ENCODE measurements at places on chromosomes 11 and 22.

DNA sequence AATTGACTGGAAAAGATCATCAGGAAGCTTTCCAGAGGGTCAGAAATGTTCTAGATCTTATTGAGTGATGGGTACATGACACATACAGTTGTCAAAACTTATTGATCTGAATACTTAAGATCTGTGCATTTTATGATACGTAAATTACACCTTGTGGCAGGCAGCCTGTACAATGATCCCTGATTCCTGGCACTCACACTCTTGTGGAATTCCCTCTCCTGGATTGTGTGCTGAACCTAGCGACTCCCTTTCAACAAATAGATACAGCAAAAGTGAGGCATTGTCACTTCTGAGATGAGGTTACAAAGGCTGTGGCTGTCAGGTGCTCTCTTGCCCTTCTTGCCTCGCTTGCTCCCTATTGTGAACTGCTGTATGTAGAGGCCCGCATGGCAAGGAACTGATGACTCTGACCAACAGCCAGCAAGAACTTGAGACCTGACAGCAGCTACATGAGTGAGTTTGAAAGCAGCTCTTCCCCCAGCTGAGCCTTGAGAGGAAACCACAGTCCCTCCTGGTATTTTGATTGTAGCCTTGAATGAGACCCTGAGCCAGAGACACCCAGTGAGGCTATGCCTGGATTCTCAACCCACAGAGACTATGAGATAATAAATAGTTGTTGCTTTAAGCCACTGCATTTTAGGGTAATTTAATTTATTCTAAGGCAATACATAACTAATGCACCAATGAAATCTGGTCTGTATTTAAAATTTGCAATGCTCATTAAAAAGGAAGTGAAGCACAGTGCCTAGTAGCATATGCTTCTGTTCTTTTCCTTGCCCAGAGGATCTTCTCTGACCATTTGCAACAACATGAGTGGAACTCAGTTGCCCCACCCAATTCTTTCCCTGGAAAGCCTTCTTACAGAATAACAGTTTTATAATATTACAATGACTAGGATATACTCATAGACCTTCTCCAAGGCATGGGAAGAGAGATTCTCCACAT lies 60.5 kb upstream of the IZUMO1R start:
- no peak for DNase-seq

GRCh38 chr11:133053124-133053776 lies 479.1 kb downstream of the OPCML start:
- DNase-seq: no peak

DNA sequence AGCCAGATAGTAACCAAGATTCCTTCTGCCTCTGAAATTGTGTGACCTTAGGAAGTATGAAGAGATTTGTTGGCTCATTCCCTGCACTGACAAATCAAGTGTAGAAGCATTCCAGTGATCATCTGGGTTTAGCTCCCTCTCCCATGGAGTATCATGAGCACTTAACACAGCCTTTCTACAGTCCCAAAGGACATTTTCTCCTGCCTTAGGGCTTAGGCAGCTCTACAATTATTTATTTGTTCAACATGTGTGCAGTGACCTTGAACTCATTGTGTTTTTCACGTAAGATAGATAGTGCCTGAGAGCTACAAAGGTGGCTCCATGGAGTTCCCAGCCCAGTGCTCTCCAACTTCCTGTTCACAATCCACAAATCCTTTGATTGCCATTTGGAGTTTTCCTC lies 94.8 kb upstream of the FAT3 start:
- DNase-seq: no peak

DNA sequence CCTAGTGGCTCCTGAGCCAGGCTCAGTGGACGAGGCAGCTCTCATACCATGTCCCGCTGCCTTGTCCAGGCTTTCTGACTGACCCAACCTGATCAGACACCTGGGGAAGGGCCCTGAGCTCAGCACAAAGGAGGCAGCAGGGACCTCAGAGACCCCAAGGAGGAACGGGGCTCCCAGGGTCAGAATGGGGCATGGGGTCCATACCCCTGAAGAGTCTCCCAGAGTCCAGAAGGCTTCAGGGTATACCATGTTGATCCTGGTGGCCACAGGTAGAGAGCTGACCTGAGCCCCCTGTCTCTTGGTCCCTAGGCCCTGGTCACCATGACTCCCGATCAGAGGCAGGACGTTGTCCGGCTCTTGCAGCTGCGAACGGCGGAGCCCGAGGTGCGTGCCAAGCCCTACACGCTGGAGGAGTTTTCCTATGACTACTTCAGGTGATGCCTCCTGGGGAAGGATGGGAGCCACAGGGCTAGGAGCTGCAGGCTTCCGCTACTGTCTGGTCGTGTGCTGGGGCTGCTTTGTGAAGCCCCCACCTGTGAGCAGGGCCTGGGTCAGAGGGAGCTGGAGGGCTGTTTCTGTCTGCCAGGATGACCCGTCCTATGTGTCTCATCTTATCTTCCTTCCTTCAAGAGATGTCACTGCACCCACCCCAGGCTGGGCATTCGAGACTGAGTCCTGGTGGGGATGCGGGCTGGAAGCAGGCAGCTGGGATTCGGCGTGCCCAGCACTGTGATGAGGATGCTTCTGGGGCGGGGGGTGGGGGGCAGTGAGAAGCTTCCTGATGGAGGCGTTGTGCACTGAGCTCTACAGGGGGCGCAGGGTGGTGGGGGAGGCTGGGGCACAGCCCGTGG lies 74.2 kb downstream of the MYO7A start:
- no peak for DNase-seq
